ENCODE measurements at places on chromosomes 13 and 19.

DNA sequence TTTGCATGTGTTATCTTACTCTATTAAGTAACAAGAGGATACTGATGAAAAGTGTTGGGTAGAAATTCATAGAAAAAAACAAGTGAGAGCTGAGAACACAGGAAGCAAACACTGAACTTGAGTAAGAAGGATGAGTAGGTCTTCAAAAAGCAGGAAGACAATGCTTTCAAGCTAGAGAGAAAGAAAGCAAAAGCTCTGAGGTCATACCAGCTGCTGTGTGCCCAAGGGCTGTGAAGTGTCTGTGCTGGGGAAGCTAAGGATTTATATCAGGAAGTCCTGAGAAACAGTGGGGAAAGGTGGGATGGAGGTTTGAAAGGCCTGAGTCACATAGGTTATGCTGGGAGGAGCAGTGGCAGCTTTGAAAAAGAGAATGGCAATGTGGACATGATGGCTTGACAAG, 145.5 kb upstream of the MAB21L1 start:
- DNase-seq = no peak

GRCh38 chr19:35641515-35642151, at the start of gene ETV2:
Gene ETV2, plus strand, starts transcription at chr19:35641745. Its CDS starts 716 bp downstream, at chr19:35642461.
- DNase-seq = no peak

- no peak for DNase-seq
These were observed 9.8 kb upstream of the CLN5 start for GRCh38 chr13:76982061-76982460.

DNA sequence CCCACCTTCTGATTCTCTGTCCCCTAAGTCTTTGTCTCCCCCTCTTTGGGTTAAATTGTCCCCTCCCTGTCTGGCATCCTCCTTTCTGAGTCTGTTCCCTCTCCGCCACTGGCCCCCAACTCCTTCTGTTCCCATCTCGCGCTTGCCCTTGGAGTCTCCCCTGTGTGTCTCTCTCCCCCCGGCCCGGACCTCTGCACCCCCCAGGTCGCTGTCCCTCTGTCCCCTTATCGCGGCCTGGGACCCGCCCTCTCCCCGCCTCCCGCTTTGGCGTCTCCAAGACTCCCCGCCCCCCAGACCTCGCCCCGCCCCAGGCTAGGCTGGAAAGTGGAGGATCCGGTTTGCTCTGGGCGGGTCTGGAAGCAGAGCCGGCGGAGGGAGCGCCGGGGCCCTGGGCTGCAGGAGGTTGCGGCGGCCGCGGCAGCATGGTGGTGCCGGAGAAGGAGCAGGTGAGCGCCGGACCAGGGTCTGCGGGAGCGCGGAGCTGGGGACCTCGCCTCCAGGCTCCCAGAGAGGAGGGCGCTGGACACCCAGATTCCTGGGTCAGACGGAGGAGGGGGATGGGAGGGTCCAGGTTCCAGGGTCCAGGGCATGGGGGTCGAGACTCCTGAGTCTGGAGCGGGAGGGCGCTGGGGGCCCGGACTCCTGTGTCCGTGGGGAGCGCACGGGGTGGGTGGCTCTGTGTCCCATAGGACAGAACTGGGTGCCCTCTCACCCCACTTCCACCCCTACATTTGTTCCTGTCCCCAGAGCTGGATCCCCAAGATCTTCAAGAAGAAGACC, at the start of gene TRPM4:
TSS of gene TRPM4 (plus strand) at position 348 of the 780 bp plus-strand sequence. CDS start at position 423, 75 bp downstream.
- DNase-seq = peak; percentile 24

DNA sequence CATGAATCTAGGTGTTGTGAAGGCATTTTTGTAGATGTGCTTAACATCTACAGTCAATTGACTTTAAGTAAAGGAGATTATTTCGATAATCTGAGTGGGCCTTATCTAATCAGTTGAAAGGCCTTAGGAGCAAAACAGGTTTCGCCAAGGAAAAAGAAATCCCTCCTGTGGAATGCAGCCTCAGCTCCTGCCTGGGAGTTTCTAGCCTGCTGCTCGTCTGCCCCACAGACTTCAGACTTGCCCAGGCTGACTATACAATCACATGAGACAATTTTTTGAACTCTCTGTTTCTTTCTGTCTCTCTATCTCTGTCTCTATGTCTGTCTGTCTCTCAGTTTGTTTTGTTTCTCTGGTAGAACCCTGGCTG, 312.5 kb downstream of the OLFM4 start:
- no peak for DNase-seq

- DNase-seq = no peak
These were observed 307 bp downstream of the JOSD2 start for GRCh38 chr19:50510700-50511068.

- DNase-seq = no peak
These were observed 187.3 kb downstream of the NUFIP1 start for GRCh38 chr13:44801990-44802389.

DNA sequence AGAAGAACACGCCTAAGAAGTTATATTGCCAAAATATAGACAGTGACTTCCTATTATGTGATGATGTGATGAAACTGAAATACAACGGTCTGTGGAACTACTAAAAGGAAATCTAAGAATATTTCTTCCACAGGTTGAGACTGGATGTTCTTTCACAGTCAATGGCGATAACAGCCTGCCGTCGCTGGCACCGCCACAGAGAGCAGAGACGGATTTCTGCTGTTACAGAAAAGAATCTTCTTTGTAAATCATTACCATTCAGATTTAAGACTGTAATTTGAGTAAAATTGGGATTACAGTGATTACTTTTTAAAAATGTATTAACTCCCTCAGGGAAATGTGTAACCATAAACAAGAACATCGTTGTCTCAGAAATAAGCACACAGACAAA, 100.8 kb downstream of the TUBGCP3 start:
- no peak for DNase-seq

DNA sequence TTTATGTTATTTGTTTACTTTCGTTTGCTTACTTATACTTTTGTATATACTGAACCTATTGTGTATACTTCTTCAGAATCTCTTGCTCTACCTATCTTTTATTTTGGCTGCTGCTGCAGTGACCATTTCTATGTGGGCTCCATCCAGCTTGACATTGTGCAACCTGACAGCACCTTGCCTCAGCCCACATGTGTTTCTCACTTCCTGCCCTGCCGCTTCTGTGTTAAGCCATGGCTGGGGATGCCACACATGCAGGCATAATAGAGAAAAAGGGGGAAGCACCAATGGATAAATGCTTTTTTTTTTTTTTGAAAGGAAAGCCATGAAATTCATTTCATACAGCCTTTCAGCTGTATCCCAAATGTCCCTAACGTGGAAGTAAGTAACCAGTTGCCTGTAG, 147.6 kb downstream of the RBM26 start:
- no peak for DNase-seq

DNA sequence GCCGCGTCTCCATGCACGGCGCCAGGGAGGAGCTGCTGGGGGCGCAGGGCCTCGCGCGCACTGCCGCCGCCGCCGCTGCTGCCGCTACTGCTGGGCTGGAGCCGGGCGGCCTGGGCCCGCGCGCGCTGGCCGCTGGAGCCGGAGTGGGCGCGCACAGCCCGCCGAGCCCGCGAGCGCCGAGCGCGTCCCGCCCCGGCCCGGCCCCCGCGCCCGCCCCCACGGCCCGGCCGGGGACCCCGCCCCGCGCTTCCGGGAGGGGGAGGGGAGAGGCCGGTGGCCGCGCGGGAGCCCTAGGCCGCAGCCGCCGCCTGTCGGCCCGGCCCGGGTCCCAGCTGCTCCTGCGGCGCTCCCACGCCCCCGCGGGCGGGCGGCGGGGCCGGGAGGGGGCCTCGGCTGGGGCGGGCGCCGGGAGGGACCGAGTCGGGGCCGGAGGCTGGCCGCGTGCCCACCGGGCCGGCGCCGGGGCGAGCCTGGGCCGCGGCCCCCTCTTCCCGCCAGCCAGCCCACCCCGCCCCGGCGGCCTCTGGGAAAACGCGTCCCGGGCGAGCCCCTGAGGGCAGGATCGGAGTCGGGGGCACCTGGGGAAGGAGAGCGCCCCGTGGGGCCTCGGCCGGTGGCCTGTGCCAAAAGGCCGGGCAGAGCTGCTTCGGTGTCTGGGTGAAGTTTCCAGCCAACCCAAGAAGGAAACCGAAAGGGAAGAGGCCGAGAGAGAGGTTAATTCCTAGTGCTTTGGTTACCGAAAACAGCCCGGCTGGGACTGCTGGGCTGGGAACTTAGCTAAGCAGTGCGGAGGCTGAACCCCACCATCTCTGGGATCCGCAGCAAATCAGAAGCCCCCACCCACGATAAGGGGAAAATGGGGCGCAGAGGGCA, at the start of gene STK24:
TSS of gene STK24 (minus strand) at position 145 of the 873 bp plus-strand sequence. CDS start 321 bp downstream, outside the sequence.
- peak; percentile 45 for DNase-seq

- DNase-seq = no peak
These were observed 367.4 kb downstream of the SPRY2 start for GRCh38 chr13:79973533-79973963.

DNA sequence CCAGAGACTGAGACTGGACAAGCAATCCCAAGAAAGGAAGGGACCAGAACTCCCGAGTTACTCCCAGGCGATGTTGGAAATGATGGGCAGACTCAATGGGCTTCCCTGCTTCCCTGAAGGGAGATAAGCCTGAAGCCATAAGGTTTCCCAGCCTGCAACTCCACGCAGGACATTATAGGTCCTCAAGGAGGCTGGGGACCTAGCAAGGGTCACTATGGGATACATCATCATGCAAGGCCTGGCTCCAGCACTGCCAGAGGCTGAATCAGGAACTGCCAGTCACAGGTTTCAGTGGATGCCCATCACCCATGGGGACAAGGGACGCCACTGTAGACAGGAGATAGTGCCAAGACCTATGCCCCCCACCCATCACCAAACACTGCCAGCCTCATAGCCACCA, 338.7 kb downstream of the IRS2 start:
- DNase-seq = no peak

- DNase-seq = no peak
These were observed 56.2 kb downstream of the ABCC4 start for GRCh38 chr13:95245071-95245470.

DNA sequence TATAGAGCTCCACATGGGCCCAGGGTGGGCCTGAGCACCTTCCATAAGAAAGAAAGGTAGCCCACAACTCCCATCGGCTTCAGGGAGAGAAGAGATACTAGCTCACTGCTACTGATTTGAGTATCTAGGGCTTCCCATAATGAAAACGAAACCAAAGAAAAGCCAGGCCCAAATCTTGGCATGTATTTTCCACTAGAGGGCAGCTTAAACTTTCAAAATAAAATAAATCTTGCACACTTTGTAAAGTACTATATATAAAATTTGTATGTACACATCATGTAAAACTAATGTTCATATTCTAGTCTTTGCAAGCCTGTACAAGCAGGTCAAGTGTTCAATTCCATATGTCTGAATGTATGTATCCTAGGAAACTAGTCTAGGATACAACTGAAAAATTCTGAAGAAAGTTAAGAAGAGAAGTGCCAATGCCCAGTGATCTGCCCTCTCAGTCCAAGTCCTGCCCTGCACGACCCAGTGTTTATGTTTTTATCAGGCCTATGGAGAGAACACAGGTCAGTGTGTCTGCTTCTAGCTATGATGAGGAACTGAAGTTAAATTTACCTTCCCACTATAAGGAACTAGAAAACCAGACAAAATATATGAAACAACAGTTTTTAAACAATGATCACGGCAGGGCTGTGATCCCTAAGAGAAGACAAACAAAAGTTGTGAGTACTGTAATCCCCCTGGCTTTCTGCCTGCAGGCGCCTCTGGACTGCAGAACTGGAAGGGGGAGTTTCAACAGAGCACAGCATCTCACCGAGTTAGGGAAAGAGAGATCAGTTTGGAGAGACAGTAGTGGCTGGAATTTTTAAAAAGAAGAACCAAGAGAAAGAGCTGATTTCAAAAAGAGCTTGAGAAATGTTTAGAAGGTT, 475.7 kb downstream of the UQCRFS1 start:
- DNase-seq = no peak

DNA sequence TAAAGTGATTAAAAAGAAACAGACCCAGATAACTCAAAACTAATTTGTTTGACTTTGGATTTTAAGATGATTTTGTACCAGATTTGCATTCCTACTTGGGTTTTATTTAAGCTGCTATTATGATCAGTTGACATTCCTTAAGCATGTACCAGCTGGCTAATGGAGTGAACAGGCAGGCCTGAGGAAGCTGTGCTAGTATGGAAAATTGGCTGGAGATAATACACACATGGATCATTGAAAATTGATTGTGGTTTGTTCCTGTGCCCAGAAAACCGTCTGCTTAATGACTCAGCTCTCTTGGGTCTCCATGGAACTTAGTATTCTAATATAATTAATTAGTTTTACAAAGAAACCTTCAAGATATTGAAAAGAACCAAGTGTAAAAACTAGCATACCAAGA, 22.6 kb downstream of the POLR1D start:
- no peak for DNase-seq

GRCh38 chr19:50458396-50459066, 17.8 kb upstream of the EMC10 start:
- no peak for DNase-seq

DNA sequence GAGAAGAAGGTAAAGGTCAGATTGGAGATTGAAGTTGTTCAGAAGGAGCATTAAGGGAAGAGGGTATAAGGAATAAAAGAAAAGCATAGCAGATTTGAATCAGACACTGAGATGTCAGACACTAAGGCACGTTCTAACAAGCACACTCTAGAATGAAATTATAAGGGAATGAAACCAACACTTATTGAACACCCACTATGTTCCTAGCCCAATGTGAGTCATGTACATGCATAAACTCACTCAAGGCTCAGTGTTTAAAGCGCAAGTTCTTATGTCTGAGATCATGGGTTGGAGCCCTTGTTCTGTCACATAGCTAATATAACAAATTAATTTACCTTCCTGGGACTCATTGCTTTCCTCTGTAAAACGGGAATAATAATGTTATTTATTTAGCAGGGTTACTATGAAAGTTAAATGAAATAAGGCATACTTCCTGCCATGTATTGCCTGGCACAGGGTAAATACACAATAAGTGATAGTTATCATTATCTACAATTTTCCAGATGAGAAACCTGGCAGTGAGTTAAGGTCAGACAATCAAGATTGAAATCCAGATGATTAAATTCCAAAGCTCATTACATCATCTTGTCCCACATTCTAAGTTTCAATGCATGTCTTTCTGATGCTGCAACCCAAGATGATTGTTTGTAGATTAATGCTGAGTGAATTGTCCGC, 68.3 kb upstream of the DACH1 start:
- no peak for DNase-seq

GRCh38 chr13:51553531-51553930, 30.7 kb upstream of the WDFY2 start:
- DNase-seq = no peak

DNA sequence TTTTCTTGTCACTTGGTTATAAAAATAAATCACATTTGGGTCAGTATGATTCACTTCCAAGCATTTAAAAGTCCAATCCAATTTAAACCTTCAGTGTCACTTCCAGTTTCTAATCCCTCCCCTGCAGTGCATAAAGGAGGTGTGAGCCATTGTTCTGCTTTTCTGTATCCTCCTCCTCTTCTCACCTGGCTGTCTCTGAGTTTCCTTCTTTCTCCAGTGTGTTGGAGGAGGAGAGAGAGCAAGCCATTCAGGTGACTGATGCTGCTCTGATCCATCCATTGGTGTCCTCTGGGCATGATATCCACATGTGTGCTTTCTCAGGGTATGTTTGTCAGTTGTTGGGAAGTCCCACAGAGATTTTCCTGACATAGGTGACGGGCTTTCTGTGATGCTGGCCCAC, 1.2 kb downstream of the NUDT15 start:
- no peak for DNase-seq

- no peak for DNase-seq
These were observed 37.7 kb downstream of the MYO9B start for GRCh38 chr19:17113127-17113785.

GRCh38 chr19:3733549-3734309, 25.5 kb downstream of the TJP3 start:
- DNase-seq = no peak

Data from activated CD4-positive, alpha-beta T cell treated with anti-CD3 and anti-CD28 coated beads, Interleukin-2, amount 50 U/mL, for 1 hour (primary cell).